ENCODE measurements at places on chromosomes 7 and 10.

GRCh38 chr10:77313066-77313750, 324.4 kb downstream of the KCNMA1 start:
- DNase-seq: no peak

- peak; percentile 25 for DNase-seq
These were observed 1.6 kb downstream of the FAM171A1 start for GRCh38 chr10:15369256-15370211.

DNA sequence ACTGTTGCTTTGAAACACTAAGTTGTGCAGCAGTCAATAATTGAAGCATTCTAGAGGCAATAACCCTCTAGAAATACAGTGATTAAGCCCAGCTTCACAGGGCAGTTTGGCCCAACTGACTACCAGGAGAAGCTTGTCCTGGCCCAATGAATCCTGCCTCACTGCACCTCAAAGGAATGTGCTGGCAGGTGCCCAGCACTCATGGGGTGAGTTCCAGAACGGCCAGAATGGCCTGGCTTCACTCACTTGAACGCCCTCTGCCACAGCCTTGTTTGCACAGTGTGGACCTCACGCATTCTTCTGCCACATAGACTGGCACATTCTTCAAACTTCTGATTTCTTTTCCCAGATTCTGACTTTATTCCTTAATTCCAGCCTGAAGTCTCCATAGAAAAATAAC, 6.6 kb upstream of the ITIH2 start:
- no peak for DNase-seq

DNA sequence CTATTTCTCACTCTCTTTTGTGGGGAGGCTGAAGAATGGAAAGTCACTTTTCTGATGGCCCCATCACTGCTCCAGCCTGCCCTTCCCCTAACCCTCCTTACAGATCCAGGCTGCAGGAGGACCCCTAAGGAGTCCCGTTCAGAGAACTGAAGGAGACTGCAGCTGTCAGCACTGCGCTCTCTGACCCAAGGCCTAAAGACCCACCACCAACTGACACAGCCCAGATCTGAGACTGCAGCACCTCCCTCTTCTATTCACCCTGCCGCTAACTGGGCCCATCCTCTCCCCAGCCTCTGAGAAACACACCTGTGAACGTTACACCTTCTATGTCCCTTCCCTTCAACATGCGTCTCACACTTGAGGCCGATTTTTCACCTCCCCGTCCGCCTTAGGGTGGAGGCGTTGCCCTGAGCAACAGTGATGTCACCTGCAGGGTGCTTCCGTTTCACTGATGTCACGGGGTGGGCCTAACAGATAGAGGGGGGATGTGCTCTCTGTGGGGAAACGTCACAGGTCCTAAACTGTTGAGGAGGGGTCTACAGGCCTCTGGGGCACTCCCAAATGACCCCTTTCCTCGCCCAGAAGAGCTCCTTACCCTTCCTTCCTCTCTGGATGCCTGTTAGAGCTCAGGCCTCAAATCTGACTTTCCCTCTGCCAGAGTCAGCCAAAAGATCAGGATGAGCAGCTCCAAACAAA, 5.1 kb downstream of the ITPRIP start:
- DNase-seq: no peak

DNA sequence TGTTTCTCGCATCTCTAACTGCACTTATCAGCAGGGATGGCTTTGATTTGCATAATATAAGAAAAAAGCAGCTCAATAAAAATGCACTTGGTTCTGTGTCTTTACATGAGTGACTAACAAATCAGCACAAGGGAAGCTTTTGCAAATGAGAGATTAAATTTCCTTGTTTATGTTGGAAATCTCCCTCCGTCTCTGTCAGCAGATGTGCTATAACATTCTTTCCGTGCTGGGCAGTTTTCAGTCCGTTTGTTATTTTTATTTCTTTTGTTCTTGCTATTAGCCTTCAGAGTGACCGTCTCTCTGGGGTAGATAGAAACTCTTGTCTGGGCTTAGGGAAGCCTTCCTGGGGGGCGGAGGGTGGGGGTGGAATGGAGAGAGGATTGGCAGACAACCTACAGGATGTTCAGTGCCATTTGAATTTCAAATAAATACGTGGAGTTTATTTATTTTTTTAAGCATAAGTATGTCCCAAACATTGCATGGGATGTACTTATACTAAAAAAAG, 96.0 kb downstream of the GATA3 start:
- peak; percentile 18 for DNase-seq

DNA sequence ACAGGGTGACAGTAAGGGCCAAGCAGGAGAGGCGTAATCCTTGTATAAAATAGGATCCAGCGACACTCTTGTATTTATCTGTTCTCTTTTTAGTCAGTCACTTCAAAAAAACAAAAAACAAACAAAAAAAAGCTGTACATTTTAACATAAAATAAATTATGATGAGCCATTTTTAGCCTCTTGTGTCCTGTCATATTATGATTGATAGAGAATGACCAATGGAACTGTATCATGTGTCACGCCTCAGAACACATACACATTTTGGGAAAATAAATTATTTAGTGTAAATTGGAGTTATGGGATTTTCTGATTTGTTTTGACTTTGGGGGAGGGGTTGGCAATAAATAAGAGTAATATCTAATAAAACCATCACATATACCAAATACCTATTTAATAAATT, 79.3 kb upstream of the SAMD8 start:
- DNase-seq: no peak

GRCh38 chr7:10648289-10648688, 325.4 kb upstream of the PHF14 start:
- no peak for DNase-seq

GRCh38 chr10:52783726-52784125, 11.1 kb upstream of the MBL2 start:
- no peak for DNase-seq

DNA sequence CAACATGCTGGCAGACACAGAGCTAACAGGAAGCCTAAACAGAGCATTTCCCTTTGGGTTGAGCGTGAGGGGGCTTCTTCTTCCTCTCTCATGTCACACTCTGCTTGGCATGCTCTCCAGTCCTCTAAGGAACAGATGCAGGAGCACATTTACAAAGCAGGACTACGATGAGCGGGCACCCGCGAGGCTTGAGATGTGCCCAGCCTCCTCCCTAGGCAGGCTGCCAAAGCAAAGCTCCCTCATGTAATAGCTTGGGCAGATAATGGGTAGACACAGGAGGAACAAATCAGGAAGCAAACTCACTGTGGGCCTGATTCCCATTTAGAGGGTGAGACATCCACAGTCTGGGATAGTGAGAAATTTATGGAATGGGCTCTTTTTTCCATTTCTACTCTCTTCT, 519.1 kb downstream of the NRG3 start:
- DNase-seq: no peak

- DNase-seq: no peak
These were observed 145.8 kb downstream of the AUTS2 start for GRCh38 chr7:69744026-69744425.

DNA sequence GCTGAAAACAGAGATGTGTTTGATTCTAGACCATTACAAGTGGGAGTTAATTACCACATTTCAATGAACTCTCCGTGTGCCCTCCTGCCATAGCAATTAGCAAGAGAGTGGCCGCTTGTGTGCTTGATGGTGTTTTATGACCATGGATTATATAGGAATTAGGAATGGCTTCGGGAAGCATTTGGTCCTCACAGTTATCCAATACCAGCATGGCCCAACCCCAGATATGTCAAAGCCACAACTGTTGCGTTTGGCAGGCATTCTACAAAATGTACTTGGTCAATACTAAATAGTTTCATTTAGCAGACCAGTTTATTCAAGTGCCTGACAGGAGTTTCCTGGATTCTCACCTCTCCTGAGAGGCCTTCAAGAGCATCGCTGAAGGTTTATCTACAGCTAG, 509.0 kb upstream of the GALNT17 start:
- no peak for DNase-seq

GRCh38 chr10:64209561-64209960, 688.4 kb downstream of the REEP3 start:
- no peak for DNase-seq

- DNase-seq: no peak
These were observed 196.6 kb downstream of the ARL4A start for GRCh38 chr7:12884033-12884432.

DNA sequence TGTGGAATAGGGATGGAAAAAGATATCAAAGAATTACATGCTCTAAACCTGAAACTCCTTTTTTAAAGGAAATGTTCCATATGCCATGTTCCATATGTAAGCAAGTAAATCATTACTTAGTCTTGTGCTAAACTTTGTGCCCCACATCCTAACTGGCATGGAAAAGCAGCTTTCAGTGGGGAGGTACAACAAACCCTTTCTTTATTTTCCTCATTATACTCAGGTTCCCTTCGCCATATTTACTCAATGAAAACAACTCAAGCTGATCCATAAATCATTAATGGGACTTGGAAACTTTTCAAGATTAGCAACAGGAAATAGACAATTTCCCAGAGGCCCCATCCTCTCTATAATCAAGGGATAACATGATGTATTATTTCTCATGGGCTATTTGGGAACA, 56.0 kb downstream of the GSAP start:
- no peak for DNase-seq

DNA sequence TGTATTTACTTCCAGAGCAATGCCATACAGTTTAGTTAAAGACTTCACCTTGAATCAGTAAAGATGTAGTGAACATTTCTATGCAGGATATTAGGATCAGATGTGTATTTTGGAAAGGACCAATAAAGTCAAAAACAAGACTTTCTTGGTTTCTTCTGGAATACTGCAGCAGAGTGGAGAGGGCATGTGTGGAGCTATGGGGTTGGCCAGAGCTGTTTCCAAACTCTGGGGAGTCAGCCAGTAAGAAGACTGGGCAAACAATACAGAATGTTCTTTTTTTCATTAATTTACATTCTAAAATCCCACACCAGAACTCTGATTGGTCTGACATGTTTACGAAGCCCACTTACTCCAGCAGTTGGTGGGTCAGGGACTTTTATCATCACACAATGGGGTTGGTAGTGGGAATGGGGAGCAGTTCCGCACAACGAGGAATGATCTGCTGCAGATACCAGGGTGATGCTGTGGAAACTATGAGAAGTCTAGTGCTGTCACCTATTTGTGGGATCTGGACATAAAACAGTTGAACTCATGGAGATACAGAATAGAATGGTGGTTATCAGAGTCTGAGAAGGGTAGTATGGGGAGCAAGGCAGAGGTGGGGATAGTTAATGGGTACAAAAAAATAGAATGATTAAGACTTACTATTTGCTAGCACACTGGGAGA, 267.7 kb downstream of the MALRD1 start:
- no peak for DNase-seq

DNA sequence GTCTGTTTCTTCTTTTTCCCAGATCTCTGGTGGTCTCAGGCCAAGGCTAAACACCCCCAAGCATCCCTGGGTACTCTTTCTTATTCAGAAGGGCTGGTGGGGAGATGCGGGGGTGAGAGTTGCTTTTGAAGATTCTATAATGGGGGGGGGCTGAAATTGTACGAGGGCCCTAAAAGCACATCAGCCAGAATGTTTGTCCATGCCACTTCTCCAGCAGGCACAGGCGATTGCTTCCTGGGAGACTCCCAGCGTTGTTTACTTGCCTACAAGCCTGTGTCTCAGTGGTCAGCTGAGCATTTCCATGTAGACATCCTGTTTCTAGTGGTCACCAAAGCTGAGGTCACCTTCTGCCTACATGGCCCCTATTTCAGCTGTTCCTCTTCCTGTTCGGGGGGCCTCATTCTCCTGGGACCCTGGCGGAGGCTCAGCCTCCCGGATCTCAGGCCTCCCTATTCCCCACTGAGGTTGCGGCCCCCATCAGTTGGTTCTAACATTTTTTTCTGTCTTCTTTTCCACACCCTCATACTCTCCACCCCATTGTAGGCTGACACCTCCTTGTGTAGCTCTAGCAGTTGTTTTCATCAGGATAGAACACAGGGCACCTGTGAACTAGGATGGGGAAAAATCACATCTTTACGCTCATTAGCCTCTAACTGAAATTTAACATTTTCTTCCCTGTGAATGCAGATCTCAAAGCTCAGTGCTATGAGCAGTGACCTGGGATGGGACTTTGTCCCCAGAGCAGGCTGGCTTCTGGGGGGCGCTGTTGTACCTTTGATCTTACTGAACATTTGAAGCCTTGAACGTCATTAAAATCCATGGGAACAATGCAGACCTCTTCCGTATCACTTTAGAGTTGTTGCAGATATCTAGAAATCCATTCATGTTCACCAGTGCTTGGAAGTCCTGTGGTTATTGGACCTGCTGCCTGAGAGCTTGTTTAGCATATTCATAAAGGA, 286.5 kb downstream of the GLRX3 start:
- no peak for DNase-seq

GRCh38 chr7:36545291-36545690, 155.6 kb downstream of the ANLN start:
- DNase-seq: no peak

GRCh38 chr7:141700296-141700847, 1.6 kb downstream of the DENND11 start:
- no peak for DNase-seq

GRCh38 chr7:116354546-116355423, 144.4 kb downstream of the TES start:
- peak; percentile 100 for DNase-seq

GRCh38 chr10:24974976-24975375, 22.6 kb upstream of the PRTFDC1 start:
- peak; percentile 86 for DNase-seq

DNA sequence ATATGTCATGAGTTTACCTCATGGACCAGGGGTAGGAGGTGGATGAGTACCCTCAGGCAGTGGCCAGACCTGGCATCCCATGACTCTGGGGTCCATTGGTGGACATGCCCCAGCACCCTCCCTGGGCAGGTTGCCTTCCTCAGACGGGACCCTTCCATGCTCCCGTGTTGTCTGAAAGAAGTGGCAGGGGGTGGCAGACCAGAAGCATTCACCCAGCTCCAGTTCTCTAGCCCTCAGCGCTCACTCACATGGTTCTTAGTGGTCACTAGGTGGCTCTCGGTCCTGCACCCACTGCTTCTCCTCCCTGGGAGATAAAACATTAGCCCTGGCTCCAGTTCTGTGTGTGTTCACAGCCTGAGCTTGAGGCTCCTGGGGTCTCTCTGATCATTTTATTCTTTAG, 6.0 kb downstream of the RBP3 start:
- DNase-seq: peak; percentile 31

GRCh38 chr7:85125176-85125575, 61.7 kb downstream of the SEMA3D start:
- no peak for DNase-seq

GRCh38 chr10:54758791-54759190, 42.2 kb downstream of the PCDH15 start:
- DNase-seq: no peak

DNA sequence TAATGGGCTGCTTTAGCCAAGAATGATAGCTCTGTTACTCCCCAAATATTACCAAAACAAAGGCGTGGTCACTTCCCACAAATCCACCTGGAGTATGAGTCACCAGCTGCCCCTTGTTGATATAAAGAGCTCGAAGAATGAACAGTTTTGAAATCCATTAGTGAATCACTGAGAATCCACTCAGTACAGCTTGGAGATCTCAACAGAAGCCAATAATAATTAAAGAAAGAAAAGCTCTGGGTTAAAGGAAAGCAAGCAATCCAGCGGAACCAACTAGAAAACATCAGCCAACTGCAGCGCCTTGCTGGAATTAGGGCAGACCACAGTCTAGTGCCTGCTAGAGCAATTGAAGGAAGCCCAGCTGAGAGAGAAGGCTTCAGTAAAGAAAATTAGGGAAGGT, 576.0 kb upstream of the C7orf33 start:
- peak; percentile 10 for DNase-seq
